ENCODE measurements at places on chromosomes 5 and 9.

GRCh38 chr5:60386436-60387050, 313.4 kb downstream of the DEPDC1B start:
- no peak for DNase-seq

- DNase-seq = no peak
Observed at GRCh38 chr9:95486318-95486717, 30.5 kb downstream of the PTCH1 start.

GRCh38 chr9:89418882-89419640, 78.9 kb downstream of the SEMA4D start:
- no peak for DNase-seq

DNA sequence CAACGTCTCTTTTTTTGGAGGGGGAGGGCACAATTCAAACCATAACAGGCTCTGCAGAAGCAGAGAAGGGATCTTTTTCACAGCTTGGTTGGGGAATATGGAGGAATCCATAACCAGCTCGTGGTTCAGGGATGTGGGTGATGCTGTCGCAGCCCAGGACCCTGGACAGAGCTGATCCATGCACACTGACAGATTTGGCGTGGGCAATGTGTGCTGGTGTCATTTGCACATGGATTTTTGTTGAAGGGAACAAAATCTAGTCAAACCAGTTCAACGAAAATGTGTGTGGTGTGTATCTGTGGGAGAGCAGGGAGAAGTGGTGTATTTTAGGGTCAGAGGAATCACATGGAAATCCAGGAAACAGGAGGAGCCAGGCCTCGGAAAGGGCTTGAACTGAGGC, 4.2 kb downstream of the DOCK2 start:
- DNase-seq = no peak

GRCh38 chr9:93007529-93008058, 50.9 kb upstream of the SUSD3 start:
- DNase-seq = no peak

DNA sequence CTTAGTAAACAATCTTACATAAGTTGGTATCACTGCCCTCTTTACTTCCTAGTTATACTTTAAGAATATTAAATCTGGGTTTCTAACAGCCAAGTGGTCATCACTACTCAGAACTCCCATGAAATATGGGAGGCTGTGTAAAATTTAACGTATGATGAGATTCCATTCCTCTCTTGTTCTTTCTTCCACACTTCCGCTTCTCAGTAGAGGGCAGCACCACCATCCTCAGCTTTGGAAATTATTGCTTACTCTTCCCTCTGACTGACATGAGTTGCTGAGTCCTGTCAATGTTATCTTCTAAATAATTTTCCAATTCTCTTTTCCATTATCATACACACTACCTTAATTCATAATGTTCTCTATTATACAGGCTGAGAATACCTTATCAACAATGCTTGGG, 194.0 kb downstream of the RFX3 start:
- no peak for DNase-seq

DNA sequence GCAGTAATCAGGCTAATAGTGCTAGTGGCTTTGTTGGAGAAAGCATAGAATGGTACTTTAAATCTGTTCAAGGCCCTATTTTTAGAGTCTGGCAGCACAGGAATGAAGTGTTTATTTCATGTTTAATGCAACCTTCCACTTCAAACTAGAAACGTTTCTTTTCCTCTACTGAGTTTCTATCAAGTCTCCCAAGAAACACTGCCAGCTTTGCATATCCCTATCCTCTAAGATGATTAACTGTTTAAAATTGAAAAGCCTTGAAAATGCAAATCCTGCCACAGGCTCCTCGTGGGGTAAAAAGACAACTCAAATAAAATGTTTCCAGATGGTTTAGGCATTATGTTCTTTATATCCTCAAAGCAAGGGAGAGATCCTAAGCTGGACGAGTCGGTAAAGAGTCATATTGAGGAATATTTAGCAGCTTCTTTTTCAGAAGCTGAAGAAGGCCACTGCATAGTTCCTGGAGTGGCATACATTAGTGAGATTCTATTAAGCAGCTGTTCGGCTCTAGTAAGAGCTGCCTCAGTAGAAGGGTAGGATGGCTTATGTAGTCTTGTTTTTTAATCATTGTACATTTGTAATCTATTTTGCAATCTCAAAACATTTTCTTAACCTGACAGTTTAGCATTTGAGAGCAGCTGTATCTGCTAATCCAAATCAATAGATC, 251.2 kb downstream of the CHSY3 start:
- DNase-seq = peak; percentile 8

GRCh38 chr9:18692268-18692667, 218.3 kb downstream of the ADAMTSL1 start:
- no peak for DNase-seq

DNA sequence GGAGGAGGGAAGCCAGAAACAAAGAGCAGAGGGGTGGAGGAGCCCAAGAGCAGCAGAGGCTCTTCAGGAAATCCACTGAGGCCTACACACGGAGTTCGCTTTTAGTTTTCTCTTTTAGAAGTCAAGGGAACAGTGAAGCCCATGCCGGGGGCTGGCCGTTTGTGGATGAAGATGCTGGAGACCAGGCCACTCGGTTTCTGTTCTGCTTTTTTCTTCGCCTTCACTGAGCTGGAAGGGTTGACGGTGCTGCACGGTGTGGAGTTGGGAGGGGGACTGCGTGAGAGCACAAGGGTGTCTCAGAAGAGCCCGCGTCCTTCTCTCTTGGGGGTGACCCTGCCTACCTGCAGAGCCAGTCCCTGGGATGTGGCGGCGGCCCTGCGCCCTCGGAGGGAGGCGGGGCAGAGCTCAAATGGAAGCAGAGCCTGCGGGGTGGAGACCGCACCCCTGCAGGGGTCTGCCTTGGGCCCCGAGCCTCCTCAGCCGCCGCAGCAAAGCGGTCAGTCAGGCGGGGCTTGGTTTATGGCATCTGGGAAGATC, 68.5 kb upstream of the CACNA1B start:
- no peak for DNase-seq

DNA sequence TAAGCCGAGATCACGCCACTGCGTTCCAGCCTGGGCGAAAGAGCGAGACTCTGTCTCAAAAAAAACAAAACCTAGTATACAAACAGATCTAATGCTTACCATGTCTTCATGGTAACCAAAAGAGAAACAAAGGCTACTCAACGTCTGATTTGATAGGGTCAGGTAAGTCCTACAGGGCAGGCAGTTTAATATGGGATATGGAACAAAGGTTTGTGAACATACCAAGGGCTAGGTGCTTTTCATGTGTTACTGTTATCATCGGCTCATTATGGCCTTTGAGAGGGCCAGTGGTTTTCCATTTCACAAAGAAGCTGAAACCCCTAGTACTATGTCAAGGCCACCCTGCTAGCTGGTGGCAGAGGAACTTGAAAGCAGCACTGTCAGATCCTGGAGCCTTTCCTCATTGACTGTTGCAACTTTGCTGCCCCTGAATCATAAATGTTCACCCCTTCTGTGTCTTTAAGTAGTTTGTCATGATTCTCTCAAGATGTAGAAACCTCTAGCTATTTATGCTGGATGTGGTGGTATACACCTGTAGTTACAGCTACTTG, 5.1 kb downstream of the IQGAP2 start:
- no peak for DNase-seq

DNA sequence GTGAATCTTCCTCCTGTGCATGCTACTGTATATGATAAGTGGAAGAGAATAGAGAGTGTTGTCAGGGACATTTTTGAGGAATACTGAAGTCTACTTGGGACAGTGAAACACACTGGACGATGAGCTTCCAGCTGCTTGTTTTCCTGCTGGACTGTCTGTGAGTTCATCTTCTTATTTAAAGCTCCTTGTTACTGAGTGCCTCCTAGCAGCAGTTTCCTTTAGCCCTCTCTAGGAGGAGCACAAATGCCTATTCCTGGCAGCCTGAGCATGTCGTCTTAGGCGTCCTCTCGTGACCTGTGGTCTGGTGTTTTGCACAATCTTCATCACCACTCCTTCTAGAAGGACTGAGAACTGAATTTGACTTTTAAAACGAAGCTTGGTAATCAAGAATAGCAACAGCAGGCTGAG, 43.8 kb downstream of the ANKRD33B start:
- DNase-seq = peak; percentile 82

- DNase-seq = no peak
Observed at GRCh38 chr9:137294091-137294680, 7.9 kb downstream of the NRARP start.

DNA sequence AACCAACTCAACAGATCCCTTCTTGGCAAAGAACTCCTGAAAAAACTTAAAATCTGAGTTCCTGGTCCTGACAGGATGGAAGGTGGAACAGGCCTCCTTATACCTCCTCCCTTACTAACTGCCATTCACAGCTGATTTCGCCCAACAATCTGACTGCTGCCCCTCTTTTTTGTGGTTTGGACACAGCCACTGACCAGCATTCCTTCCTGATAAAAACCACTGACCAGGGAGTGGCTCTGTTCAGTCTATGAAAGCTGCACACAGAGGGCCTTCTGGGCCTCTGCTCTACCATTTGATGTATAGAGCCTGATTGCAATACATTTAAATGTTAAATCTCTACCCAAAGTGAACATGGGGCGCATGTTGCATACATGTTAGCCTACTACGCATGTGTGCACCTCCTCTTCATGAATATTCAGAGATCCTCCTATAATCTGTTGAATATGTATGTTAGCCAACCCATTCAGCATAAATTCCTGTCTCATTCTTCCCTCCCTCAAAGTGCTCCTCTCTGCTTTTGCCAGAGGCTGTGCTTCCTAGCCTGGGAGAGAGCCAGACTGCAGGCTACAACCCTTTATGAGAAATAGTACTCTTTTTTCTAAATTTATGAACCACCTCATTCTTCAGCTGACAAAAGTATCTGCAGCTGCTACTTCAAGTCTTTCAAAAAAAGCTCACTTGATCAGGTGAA, 93.7 kb upstream of the MRPS30 start:
- no peak for DNase-seq

- no peak for DNase-seq
Observed at GRCh38 chr5:168136340-168136739, 155.1 kb upstream of the WWC1 start.

DNA sequence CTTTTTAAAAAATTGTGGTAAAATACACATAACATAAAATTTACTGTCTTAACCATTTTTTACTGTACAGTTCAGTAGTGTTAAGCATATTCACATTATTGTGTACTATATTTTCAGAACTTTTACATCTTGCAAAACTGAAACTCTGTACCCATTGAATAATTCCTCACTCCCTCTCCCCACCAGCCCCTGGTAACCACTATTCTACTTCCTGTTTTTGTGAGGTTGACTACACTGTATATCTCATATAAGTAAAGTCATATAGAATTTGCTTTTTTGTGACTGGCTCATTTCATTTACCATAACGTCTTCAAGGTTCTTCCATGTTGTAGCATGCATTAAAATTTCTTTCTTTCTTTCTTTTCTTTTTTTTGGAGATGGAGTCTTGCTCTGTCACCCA, 87.0 kb downstream of the LNPEP start:
- DNase-seq = no peak

GRCh38 chr5:143470120-143470519, 66.6 kb upstream of the NR3C1 start:
- DNase-seq = no peak

GRCh38 chr5:149314571-149315111, 30.7 kb upstream of the GRPEL2 start:
- DNase-seq = peak; percentile 80

GRCh38 chr5:911601-912000, 18.9 kb downstream of the TRIP13 start:
- DNase-seq = no peak

DNA sequence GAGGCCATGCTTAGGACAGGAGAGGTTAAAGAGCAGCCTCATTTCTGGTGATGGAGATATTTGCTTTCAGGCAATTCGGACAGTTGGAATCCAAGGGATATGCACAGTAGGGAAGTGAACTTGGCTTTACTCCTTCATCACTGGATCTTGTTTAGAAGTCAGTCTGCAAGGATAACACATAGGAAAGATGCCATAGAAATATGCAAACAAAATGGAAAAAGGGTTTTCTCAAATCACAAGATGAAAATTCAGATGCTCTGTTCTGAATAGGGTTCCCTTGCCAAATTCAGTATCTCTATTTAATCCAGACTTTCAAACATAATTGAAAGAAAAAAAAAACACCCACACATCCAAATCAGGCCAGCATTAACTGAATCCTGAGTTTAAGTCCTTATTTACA, 166.9 kb downstream of the MEF2C start:
- no peak for DNase-seq

DNA sequence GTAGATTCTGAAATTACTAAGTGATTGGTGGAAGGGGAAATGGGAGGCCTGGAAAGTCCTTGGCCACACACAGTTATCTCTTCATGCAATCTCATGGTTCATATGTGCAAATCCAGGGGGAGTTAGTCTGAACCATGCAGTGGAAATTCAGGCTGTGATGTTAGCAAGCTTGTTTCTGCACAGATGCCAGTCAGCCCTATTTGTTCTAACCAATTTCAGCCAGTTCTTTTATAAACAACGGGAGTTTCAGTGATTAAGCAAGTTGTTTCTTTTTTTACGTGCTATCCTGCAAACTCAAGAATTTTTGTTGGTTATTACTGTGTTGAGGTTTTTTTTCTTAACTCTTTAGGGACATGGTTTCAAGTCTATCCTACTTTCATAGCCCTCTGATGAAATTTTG, 298.0 kb downstream of the FER start:
- DNase-seq = no peak

GRCh38 chr5:58072300-58072965, 387.5 kb downstream of the PLK2 start:
- DNase-seq = no peak

DNA sequence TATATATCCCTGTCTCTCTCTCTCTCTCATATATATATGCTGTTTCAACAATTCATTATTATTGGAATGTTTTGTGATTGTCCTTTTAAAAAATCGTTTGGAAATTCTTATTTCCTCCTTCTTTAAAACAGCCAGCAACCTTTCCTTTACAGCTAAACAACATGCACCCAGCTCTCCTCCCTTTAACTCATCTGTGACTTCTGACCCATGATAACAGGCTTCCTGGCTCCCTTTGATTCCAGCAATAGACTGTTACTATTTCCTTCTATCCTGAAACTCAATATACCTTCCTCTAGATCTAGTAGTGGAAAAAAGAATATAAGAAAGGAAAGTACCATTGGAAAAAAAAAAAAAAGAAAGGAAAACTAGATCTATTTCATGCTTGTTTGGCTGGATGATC, 254.7 kb upstream of the RGMB start:
- no peak for DNase-seq

GRCh38 chr9:129184596-129185122, 6.6 kb upstream of the IER5L start:
- peak; percentile 55 for DNase-seq

GRCh38 chr5:15573590-15573989, 73.6 kb downstream of the FBXL7 start:
- DNase-seq = no peak

GRCh38 chr5:68007451-68007850, 208.1 kb upstream of the PIK3R1 start:
- no peak for DNase-seq

- DNase-seq = no peak
Observed at GRCh38 chr5:83406906-83407305, 64.6 kb upstream of the VCAN start.

GRCh38 chr5:38527475-38527874, 29.0 kb downstream of the LIFR start:
- DNase-seq = no peak

GRCh38 chr5:38874948-38875456, 29.2 kb downstream of the OSMR start:
- no peak for DNase-seq
